LoVo (cell line): ENCODE measurements at places on chromosomes 4 and X.

DNA sequence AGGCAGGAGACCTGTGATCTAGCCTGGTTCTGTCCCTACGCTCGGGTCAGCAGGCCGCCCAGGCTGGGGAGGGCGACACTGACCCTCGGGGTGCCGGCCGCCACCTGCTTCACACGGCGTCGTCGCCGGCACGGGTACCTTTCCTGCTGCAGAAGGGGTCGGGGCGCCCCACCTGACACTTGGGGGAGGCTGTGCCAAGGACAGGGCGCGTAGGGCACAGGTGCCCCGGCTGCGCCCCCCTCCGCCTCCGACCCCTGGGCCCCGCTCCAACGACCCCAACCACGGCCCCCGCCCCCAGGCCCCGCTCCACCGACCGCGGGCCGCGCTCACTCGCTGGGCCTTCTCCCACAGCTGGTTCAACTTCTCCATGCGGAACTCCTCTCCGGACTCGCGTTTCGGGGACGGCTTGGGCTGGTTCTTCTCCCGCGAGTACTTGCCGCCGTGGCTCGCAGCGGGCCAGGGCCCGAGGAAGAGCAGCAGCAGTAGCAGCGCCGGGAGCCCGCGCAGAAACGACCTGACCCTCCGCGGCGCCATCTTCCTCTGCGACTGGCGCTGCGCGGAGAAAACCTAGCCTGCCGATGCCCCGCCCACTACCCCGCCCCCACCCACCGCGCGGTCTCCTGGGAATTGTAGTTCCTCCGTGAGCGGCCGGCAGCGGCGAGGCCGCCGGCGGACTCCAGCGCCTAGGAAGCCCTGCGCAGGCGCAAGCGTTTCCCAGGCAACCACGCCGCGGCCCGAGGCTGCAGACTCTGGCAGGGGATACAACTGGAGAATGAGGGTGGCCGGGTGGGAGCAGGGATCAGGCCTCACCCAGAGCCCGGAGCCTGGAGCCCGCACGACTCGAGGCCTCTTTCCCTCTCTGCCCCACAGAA lies at the start of gene LRPAP1:
Gene LRPAP1, minus strand, starts transcription at position 544 of the 872 bp plus-strand sequence. Its CDS starts 10 bp downstream, at position 534.
- peak; percentile 89 for DNase-seq

DNA sequence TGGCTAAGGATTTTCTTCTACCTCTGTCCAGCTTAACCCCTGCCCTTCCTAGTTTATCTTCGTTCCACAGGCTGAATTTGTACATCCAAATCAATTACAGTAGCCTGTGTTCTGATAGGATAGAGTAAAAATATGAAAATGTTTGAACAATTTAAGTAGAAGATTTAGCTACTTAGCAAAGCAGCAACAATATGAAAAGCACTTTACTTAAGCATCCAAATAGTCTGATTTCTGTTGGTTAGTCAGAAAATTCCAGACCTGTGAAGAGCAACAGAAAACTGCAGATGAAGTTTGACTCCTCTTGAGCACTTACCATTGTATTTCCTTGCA lies 2.0 kb downstream of the ARSJ start:
- DNase-seq: no peak

DNA sequence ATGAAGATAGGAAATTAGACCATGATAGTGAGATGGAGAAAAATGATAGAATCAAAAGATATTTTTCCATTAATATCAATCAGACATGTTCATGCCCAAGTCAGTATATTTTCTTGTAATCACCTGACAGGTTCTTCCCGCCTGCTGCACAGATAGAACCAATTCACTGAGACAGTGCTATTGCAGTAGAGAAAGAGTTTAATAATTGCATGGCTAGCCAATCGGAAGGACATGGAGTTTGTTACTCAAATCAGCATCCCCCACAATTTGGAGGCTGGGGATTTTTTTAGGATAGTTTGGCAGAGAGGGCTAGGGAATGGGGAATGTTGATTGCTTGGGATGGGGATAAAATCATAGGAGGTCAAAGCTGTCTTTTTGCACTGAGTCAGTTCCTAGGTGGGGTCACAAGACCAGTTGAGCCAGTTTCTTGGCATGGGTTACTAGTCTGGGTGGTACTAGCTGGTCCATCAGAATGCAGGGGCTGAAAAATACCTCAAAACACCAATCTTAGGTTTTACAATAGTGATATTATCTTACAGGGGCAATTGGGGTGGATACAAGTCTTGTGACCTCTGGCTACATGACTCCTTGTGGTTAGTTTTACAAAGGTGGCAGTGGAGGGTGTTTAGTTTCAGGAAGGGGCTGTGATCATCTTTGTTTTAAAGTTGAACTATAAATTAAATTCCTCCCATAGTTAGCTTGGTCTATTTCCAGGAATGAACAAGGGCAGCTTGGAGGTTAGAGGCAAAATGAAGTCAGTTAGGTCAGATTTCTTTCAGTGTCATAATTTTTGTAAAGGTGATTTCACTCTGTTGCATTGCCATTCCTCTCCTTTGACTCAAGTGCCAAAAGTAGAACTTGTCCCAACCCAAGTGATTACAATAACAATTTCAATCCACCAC lies 100.3 kb upstream of the PDE5A start:
- peak; percentile 51 for DNase-seq

- no peak for DNase-seq
Measured at GRCh38 chr4:189414021-189414420, 526.7 kb upstream of the FRG1 start.

DNA sequence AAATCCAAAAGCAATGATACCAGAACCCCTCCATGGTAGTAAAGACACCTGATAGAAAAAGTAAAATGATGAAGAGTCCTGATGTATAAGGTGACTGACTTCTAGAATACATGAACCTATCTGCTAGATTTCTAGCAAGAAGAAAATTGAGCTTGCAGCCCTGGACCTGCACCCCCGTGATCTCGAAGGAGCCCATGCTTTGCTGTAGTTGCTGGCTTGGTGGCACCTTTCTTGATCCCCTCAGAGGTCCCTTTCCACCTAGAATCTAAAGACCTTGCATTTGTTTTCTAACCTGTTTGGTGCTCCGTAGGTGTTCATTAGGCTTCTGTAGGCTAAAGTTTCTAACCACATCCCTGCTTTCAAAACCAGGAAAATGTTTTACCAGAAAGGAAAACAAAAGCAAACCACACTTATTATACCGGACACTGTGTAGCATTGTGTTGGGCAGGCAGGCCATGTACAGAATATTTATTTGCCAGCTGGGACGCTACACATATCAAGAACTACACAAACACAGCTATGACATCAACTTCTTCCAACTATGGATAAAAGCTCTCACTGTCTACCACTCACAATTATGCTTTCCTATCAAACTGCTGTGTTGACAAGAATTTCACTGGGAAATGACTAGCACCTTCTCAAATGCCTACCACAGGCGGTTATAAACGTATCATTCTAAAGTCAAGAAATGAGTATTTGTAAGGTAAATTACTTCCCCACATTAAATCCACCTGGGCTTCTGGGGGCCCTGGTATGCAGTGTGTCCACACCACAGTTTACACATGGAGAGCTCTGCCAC lies 316.2 kb downstream of the UNC5C start:
- DNase-seq: no peak

- no peak for DNase-seq
Measured at GRCh38 chrX:112786076-112786475, 54.6 kb downstream of the AMOT start.

- DNase-seq: peak; percentile 66
Measured at GRCh38 chrX:40108959-40109287, 11.2 kb upstream of the BCOR start.

DNA sequence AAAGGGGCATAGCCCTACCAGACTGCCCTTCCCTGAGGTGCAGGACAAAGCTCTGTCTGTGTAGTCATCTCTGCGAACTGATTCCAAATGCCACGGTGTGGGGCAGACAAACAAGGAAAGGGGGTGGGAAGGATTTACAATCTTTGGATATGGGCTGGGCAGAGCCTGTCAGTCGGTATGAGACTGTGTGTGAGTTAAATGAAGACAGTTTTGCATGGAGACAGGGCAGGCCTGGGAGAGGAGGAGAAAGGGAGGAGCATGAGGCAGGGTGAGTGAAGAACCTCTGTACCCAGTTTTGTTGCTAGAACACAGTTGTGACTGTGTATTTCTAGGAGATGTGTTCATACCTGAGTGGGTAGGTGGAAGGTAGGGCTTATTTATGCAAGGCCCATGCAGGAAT lies 59.4 kb upstream of the MSN start:
- no peak for DNase-seq

DNA sequence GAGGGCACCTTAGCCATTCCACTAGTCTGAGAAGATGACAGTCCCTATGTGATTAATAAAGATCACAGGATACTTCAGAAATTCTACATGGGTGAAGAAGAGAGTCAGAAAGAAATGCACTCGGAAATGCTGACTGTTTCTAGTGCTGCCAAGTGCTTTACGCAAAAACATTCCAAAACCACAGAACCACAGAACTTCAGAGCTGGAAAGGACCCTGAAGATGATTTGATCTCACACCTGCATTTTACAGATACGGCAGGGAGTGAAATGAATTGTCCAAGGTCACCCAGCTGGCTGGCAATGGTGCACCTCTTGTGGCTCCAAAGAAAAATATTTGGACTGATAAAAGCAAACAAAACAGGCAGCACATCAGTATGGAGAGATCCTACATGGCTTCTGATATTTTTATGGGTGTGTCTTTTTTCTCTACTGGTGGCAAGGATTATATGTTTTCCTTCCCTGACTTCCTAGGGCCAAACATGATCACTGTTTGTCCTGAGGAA lies 115.9 kb downstream of the MAML3 start:
- DNase-seq: no peak

DNA sequence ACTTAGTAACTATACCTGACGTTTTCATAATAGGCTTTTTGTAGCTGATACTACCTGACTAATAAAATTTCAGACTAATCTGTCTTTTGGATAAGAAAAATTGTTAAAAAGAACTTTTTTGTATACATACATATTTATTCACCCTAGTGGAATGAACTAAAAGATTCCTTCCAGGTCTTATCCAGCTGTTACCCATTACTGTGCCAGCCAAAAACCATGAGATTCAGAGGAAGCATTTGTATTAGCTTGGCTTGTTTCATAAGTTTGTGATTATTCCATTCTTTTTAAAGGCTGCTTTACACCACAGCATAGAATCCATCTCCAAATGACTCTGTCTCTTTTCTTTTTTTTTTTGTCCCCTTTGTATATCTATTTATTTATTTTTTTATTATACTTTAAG lies 149.4 kb downstream of the FAT4 start:
- no peak for DNase-seq

- no peak for DNase-seq
Measured at GRCh38 chrX:144566592-144566991, 680.7 kb upstream of the SPANXN1 start.

- DNase-seq: no peak
Measured at GRCh38 chr4:94375364-94375763, 32.7 kb upstream of the HPGDS start.

GRCh38 chr4:155569960-155570515 lies 96.6 kb upstream of the GUCY1A1 start:
- no peak for DNase-seq

DNA sequence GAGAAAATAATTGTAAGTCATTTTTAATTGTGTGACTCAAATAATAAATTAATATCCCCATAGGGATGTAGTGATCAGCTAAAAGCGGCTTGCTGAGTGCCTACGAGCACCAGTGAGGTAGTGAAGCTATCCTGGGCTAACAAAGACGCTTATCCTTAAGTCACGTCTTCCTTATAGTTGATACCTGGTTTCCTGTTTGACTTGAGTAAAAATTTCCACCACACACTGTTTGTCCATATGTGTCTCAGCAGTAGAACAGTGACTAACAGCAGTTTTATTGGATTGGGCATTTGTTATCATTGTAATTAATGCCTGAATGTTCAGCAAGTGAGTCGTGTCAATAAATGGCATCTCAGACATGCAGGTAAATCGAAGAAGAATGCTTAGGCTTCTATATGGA lies 241.1 kb downstream of the GRXCR1 start:
- no peak for DNase-seq

DNA sequence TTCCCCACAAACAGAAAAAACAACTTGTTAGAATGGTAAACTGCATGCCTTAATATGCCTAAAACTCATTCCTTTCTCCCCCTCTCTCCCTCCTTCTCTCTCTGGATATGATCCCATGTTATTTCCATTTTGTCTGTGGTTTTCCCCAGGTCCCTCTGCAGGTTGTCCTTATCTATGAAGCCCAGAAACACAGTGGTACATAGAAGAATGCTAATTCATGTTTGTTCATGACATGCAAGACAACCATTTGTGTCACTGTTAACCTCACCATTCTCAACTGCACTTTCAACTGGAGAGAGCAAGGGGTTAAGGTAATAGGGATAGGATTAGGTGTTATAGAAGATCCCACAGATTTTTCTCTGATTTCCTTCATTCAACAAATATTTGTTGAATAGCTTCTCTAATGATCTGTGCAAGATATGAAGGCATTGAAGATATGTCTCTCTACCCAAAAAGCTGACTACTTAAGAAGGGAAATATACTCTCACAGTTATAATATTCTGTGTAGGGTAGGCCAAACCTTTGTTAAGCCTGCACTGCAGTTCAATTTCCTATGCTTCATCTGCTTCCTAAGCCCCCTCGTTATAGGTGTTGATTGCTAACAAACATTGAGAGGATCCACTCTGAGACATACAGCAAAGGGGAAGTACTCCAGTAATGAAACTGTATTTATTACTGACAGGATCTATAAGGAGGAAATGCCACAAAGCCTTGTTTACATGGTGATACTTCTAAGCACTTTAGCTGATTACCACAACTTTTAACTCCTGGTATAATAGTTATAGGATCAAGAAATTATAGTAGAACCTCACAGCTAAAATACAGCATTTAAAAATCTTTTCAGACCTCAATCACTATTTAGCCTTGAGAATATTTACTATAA lies 96.1 kb downstream of the FRYL start:
- no peak for DNase-seq

- DNase-seq: no peak
Measured at GRCh38 chr4:153791746-153792617, 3.1 kb upstream of the SFRP2 start.

DNA sequence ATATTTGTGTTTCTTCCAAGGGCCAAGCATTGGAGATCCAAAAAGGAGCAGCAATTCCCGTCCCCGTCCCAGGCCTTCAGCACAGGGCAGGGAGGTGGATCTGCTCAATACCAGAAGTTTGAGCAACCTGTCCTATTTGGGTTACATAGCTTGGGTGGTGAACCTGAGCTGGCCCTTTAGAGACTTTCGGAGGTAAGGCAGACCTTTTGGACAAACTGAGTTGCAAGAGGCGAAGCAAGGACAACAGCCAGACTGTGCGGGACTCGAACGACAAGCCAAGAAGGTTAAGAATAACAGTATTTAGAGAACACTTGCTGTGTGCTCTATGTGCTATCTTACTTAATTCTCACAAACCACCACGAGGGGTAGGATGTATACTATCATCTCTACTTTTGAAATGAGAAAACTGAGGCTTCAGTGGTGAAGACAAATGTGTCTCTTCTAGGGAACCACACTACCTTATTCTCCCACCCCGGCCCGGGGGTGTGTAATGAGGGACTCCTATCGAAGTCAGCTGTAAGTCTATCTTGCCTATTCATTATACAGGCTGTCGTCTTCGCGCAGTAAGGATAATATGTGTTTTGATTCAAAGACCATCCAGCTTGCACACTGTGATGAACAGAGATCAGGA lies 1.3 kb downstream of the NOP14 start:
- DNase-seq: no peak

GRCh38 chrX:10519761-10520160 lies 100.6 kb downstream of the MID1 start:
- DNase-seq: no peak
